Activated CD8-positive, alpha-beta memory T cell treated with anti-CD3 and anti-CD28 coated beads for 4 hours (primary cell): ENCODE measurements at places on chromosomes 11 and 22.

GRCh38 chr11:19551457-19551856, 161.2 kb upstream of the NAV2 start:
- DNase-seq, result no peak

- no peak for DNase-seq
These were observed 8.1 kb downstream of the OR8A1 start for GRCh38 chr11:124577716-124578427.

DNA sequence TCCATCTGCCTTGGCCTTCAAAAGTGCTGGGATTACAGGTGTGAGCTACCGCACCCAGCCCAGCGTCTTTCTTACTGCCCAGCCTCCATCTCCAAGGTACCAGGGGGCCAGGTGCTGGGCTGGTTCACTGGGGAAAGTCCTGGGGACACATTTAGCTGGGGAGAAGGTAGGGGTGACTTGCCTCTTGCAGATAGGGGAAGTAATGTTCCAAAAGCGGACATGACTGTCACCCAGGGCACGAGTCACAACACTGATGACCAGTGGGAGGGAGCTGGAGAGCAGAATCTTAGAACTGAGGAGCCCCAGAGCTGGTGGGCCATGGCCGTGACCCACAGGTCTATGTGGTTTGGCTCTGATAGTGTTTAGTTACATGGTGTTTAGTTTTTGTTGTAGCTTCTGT, 2.4 kb upstream of the SLC15A3 start:
- DNase-seq, result no peak

DNA sequence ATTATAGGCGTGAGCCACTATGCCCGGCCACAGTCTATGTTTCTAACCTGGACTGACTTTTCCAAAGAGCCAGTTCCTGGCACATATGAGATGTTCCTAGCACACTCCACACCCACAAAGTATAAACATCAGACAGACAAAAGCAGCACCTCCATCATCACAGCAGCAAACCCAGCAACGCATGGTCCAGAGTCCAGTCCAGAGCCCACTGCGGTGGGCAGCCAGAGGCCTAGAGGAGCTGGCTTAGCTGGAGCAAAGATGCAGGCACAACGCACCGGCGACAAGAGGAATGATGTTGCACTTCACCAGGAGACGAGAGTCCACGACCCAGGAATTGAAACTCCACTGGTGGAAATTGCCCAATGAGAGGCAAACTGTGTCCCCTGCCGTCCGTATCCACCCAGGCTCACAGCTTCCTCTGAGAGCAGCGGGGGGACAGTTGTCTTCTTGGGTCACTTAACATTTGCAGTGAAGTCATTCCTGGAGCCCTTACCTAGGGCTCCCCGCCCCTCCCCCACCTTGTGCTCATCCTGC, 36.6 kb downstream of the RPS6KA4 start:
- no peak for DNase-seq

DNA sequence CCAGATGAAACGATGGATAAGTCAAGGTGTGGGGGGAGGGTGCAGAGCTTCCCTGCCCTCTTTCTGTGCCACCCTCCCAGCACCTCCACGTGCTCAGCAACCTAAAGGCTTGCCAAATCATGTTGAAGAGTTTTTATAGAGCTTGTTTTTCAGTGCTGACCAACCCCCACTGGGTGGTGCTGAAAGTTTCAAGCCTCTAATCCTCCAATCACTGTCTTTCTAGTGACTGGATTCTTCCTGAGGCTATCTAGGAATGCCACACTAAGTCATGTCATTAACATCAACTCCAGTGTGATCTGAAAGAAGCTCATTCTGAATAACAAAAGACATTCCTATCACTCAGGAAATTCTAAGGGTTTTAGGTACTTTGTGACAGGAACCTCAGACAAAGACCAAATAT, 382.6 kb downstream of the DYNC2H1 start:
- no peak for DNase-seq

GRCh38 chr11:60125956-60126585, 37.6 kb downstream of the MS4A2 start:
- DNase-seq, result no peak

DNA sequence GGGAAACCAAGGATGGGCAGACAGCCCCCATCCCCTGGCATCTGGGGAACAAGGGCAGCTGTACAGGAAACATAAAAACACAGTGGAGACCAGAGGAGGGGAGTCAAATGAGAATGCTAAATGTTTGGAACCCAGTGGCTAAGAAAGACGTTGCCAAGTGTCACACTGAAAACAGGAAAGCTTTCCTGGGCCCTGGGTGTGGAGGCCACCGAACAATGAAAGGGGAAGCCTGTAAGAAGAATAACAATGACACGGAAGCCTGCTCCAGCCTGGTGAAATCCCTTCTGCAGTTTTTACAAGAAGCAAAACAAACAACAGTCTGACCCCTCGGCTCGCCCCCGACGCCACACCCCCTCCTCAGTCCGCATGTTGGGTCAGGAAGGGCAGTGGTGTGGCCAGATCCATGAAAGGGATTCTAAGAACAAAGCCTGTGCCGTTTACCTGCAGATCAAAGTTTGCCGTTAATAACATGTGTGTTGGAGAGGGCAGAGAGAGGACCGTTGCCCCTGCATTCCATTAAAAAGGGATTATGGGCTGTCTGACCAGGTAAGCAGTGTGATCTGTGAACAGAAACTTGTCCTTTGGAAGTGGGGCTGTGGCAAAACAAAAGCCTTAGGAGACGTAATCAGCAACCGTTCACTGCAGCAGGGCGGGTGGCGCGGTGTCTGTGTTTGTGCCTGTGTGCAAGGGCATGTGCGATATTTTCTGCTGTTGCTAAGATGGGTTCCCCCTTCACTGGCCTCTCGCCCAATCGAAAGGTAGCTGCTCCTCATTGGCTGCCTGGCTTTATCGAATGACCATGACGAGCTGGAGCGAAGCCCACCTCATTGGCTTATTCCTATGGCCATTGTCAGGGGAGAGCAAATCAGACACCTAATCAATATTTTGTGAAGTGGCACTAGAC, 113.7 kb upstream of the BLID start:
- DNase-seq, result no peak

- no peak for DNase-seq
These were observed 346.8 kb downstream of the LARGE1 start for GRCh38 chr22:33573479-33573878.

- no peak for DNase-seq
These were observed 364.9 kb downstream of the BRD1 start for GRCh38 chr22:49462795-49463194.

GRCh38 chr11:86678296-86678695, 5.9 kb upstream of the ME3 start:
- no peak for DNase-seq

- no peak for DNase-seq
These were observed 6.3 kb downstream of the OR10V1 start for GRCh38 chr11:59707371-59707770.

GRCh38 chr11:30587269-30587812, 1.2 kb upstream of the MPPED2 start:
- no peak for DNase-seq

DNA sequence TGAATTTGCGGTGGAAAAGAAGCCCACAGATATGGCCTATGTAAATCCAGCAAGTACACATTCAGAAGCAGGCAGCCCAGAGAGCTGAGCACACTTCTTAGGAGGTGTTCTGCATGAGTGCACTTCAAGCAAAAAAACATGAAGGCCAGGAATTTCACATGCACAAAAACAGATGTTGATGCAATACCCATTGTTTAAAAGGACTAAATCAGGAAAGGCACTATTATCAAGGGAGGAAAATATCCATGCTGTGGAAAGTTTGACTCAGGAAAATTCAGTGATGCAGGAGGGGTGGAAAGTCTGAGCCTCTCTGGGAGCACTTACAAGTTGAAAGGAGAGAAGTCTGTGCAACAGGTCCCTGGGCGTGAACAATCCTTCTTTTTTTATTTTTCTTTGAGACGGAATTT, 15.8 kb upstream of the CARS1 start:
- no peak for DNase-seq

DNA sequence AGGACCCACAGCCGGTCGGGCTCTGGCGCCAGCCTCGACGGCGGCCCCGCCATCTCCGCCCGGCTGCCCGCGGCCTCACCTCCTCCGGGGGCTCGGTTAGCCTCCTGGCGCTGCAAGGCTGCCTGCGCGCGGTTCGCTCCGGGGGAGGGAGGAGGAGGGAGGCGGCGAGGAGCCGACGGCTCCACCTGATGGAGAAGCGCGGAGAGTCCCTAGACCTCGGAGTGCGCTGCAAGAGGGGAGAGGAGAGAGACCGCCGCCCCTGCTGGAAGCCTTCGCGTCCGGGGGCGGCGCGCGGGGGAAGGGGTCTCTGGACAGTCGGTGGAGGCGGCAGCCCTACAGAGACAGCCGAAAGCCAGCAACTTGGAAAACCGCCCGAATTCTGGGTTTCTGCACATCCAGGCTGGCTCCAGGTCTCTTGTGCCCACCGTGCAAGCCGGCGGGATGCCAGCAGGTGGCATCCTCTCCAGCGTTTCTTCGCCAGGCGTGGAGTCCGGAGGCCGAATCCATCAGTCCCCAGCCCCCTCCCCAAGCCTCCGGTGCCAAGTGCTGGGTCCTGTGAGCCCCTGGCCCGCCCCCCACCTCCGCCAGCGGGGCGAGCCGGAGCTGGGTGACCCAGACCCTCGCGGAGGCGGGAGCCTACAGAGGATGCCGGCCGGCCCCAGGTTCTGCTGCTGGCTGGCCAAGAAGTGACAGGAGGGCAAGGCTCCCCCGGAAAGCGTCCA, 2.9 kb upstream of the KIRREL3 start:
- no peak for DNase-seq

- no peak for DNase-seq
These were observed 93.2 kb upstream of the PRR5 start for GRCh38 chr22:44608597-44609399.

- DNase-seq, result no peak
These were observed 91.6 kb upstream of the SLC22A12 start for GRCh38 chr11:64499261-64500004.

DNA sequence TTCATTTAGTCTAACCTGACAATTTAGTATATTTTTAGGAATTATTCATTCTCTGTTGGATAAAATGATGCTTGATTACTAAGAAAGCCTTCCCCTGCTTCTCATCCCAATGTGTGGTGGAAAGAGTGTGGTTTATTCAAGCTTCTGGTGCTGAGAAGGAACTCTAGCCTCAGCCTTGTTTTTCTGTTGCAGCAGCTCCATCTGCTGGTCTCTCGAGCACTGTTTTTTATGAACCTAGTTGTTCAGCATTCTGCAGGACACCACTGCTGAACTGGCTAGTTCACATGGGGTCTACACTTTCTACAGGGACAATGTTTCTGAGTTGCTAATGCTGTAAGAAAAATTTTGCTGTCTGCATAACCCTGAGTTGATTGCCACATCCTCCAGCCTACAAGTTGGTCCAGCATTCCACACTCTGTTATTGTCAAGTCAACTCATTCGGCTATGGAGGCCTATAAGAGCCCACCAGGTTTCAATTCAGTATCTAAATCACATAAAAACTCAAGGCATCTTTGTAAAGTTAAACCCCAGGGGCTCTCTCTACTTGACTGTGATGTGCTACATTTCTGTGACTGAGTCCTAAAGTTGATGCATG, 14.3 kb downstream of the OR2AG2 start:
- peak; percentile 17 for DNase-seq
